Esophagus mucosa (tissue), 1 donor: ENCODE measurements at places on chromosomes 4 and X.

GRCh38 chrX:18894156-18894555 is 89.8 kb downstream of the PHKA2 start:
- ATAC-seq, result no peak

GRCh38 chr4:152357206-152357605 is 178.7 kb downstream of the FBXW7 start:
- ATAC-seq, result no peak

GRCh38 chr4:86338989-86339388 is 20.9 kb downstream of the MAPK10 start:
- peak; percentile 69 for ATAC-seq

- ATAC-seq, result no peak
These were observed 15.1 kb downstream of the XG start for GRCh38 chrX:2766906-2767305.

DNA sequence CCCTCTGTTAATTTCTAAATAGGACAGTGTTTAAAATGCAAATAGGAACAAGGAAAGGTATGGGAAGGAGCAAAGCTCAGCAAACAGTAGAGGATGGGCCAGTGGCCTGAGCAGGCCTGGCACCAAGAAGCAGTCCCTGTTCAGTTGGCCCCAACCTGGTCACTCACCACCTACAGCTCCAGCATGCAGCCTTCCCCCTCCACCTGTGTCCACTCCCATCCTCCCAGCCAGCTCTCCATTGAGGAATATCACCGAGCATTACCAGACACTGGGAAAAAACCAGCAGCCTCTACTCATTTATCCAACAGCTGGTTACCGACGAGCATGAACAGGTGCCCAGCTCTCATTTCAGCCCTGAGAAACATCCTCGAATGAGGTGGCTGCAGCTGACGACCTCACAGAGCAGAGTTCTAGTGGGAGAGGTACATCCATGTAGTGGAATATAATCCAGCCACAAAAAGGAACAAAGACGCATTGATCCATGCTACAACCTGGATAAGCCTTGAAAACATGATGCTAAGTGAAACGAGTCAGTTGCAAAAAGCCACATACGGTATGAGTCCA is 25.6 kb downstream of the CD99L2 start:
- ATAC-seq, result no peak
